ENCODE measurements at places on chromosomes 1 and 21.
A peak's percentile ranks its signal among the peaks of the same experiment; 100 is the strongest.

DNA sequence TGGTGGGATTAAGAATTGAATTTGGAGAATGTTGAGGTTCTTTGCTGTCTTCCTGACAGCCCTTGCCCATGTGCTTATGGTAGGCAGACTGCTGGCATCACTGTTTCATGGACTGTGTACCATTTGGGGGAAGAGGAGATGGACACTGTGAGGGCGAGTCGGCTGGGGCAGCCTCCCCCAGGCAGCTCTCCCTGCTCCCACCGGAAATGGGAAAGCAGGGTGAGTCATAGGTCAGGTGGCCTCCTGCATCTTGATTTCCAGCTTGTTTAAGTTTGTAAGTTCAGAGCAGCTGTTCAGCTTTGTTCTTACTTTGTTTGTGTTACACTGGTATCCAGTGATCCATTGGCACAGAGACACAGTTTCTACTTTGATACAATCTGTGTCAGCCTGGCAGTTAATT is 87.2 kb upstream of the CNIH3 start:
- DNase-seq, result no peak

- no peak for DNase-seq
Measured at GRCh38 chr1:153953859-153954365, 4.5 kb downstream of the CRTC2 start.

DNA sequence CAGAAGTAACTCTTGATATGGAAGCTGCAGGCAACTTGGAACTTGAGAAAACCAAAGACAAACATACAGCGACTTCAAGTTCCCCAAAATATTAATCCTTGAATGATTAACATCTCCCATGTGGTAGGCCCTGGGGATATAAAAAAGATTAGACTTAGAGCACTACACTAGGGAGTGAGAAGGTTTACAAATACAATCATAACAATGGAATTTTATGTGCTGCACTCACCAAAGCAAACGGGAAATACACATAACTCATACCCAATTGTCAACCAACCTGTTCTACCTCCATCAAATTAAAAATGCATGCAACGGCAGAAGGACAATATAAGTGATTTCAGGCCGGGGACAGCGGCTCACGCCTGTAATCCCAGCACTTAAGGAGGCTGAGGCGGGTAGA is 3.7 kb downstream of the SMYD3 start:
- DNase-seq, result no peak

- DNase-seq, result no peak
Measured at GRCh38 chr21:15669247-15669646, 60.5 kb upstream of the USP25 start.

- DNase-seq, result no peak
Measured at GRCh38 chr1:207952617-207953542, 42.0 kb upstream of the CD34 start.

- DNase-seq, result no peak
Measured at GRCh38 chr1:1306070-1306660, 1.6 kb downstream of the ACAP3 start.

DNA sequence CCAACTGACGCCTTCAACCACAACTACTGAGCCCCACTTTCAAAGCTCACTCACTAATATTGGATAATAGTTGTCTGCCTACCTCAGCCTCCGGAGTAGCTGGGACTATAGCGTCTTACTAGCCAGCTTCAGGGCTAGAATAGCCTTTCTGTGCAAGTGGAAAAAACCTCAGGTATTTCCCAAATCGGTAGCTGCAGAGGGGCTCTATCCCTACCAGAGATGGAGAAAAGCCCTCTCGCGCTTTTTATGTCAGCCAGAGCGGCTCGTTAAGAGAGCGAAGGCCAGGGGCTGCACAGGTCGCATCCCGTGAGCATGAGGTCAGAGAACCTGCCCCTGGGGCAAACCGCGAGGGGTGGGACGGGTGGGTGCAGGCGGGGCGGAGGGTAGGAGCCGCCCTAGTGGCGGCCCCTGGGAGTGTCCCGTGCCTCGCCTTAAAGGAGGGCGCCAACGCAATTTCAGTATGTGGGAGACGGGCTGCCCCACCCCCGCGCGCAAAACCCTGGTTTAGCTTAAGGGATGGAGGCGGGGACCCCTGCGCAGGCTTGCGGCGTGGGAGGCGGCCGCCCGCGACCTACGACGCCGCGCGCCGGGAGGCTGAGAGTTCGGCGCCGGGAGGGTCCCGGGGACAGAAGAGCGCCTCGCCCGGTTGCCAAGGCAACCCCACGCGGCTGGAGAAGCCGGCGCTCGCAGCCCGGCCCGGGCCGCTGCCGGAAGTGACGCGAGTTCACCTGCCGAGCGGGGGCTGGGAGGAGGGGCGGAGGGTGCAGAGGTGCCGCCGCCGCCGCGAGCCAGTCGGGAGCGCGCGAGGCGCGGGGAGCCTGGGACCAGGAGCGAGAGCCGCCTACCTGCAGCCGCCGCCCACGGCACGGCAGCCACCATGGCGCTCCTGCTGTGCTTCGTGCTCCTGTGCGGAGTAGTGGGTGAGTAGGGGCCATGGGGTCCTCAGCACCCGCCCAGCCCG is at the start of gene CXADR:
TSS of gene CXADR (plus strand) at position 791 of the 961 bp plus-strand sequence. CDS start at position 878, 87 bp downstream.
- DNase-seq, result peak; percentile 80

DNA sequence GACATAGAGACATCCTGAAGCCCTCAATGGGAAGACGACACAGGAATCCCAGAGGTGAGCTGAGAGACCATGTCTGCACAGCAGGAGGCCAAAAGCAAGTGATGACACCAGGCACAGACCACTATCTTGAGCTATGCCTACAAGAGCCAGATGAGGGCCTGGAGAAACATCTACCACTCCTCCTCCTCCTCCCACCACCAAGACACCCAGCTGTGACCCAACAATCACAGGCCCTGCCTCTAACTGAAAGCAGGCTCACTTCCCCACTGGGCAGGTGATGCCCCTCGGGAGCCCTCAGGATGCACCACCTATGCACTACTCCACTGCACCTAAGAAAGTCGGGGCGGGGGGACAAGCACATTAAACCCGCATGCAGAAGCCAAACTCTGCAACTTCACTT is 16.5 kb downstream of the TADA1 start:
- peak; percentile 31 for DNase-seq

DNA sequence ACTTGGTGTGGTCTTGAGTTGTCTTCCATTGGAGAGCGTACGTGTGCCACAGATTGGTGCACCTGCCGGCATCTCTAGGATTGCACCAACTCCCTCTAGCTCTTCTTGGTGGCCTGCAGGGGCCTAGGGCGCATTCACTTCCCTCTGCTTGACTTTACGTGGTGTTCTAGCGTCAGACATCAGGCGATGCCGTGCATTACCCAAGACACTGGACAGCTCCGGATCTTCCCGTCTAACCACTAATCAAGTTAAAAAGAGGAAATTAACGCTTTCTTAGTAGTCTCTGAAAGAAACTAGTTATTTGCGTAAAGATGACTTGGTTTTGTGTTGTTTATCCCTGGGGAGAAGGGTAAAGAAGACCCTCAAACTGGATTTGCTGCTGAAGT is 510 bp upstream of the IL10RB start:
- peak; percentile 70 for DNase-seq

- DNase-seq, result no peak
Measured at GRCh38 chr1:8347635-8348034, 29.7 kb downstream of the SLC45A1 start.

GRCh38 chr1:201946224-201946908 is at the start of gene LMOD1:
LMOD1 (minus strand) TSS chr1:201946548; CDS start chr1:201946340, 208 bp downstream.
- DNase-seq, result no peak

GRCh38 chr1:185813401-185813979 is 79.3 kb downstream of the HMCN1 start:
- no peak for DNase-seq

- no peak for DNase-seq
Measured at GRCh38 chr1:924656-925560, 1.2 kb downstream of the SAMD11 start.

DNA sequence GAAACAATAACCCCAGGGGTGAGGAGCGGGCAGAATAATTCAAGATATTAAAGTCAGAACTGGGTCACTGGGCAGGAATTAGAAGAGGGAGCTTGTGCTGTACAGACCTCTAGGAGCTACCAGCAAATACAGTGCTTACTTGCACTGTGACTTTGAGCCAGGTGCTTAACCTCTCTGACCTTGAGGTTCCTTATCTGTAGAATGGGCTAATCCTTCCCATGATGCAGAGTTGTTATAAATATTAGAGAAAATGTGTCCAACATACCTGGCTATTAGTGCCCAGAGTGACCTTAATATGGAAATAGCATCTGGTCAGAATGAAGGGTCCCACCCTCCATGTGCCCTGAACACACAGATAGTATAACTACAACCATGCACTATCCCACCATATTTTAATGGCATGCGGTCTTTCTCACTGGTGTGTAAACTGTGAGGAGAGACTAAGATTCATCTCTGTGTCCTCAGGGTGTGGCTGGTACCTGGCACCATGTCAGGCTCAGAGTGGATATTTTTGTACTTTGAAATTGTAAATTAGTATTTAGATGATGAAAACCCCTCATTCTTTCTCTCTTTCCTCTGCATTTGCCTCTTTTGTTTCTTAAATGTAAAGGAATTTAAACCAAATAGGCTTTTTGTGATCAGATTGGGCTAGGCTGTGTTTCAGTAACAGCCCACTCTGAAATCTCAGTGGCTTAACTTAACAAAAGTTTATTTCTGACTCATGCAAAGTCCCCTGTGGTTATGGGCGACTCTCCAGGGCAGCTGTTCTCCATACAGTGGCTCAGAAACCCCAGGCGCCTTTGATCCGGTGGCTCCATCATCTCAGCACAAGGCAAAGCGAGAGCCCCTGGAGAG is 60.0 kb upstream of the ROR1 start:
- no peak for DNase-seq

DNA sequence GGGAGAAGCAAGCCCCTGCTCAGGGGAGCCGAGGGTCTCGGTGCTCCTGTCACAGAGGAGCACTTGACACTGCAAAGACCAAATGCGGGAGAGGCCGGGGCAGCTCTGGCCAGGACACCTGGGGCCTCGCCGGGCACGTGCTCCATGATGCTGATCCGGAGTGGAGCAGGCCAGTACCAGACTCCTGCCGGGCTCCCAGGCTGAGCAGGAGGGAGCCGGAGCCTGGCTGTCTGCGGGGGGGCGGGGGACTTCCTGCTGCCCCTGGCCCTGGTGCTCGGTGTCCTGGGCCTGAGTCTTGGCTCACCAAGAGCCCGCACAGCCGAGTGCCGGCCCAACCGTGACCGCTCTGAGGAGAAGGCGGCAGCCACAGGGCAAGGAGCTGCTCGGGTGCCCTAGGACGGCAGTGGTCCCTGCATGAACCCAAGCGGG is 38.5 kb upstream of the TMEM52 start:
- DNase-seq, result no peak

DNA sequence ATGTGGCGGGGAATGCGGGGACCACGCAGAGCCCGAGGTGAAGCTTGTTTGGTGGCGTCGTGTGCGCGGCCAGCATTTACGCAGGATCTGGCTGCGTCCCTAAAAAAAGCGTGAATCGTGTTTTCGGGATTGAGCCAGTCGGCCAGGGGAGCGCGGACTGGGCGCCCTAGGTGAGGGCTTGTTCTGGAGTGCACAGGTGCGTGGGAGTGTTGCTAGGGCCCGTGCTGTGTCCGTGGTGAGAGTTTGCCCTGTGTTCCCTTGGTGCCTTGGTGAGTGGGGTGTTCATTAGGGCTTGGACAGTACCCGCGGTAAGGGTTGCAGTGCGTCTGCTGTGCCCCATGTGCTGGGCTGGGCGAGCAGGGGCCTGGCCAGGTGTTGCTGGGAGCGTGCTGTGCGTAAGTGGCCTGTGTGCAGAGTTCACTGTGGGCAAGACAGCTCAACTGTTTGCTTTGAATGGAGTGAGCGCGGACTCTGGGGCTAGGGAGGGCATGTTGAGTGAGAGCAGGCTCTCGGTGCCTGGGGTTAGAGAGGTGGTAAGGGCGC is 673 bp downstream of the CD46 start:
- DNase-seq, result no peak

GRCh38 chr1:59967141-59967697 is 40.6 kb upstream of the CYP2J2 start:
- no peak for DNase-seq

DNA sequence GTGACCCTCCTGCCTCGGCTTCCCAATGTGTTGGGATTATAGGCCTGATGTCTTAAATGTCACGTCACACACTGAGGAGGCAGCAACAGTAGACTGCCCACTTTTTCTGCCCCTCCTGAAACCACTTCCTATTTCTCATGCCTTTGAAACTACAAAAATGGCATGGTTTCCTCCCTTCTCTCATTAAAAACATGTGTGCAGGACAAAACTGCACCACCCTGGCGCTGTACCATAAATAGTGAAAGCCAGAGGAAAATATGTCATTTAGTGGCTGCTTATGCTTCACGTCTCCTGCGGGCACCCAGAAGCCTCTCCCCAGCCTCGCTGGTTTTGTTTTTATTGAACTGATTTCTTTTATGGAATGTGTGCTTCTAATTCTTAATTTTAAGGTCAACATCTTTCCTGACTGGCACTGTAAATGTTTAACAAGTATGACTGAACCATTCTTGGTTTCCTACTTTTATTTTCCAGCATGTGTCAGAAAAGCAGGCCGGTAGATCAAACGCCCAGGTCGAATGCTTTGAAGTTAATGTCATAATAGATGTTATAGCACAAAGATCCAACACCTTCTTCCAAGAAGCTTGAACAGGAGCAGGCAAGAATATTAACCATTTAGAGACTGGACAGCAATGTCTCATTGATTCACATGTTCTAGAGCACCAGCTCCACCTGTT is 59.6 kb upstream of the C1orf87 start:
- no peak for DNase-seq

DNA sequence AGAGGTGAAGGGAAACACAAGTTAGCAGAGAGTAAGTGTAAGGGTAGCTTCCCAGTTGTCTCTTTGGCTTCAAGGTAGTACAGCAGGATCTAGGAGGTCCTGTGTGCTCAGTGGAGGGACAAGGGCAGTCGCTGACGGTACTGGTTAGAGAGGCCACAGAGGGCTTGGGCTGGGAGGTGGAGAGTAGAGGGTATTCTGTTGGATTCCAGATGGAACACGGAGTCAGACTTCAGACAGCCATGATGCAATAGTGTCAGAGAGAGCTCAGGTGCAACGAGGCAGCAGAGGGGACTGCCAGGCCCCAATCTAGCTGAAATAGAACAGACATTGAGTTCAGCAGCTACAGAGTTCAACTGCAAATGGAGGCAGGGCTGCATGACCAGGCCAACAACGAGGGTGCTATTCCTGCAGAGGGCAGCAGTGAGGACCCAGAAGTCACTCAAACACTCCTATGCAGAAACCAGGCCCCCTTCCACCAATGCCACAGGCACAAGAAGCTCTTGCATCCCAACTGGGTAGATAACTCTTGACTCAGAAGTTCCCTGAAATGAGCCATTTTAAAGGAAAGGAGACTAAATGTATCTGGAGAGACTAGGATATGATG is 325.0 kb upstream of the ESRRG start:
- peak; percentile 6 for DNase-seq

DNA sequence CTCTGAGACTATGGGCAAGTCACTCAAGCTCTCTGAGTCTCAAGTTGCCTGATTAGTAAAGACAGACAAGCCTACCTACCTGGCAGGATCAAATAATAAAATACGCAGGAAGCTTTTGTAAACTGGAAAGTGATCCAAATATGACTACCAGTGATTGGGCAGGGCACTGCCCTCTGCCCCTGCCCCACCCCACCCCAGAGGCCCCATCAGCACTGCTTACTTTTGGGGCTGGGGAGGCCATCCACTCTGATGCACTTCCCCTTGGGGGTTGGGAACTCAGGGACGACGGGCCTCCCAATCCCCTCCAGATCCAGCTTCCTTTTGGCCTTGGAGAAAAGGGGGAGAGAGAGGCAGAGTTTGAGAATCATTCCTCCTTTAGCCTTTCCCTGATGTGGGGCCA is 6.9 kb downstream of the E2F2 start:
- DNase-seq, result no peak

GRCh38 chr21:39756285-39756684 is 11.3 kb downstream of the IGSF5 start:
- no peak for DNase-seq

Data from germinal center (tissue), 1 donor.